Memory B cell (primary cell): ENCODE measurements at places on chromosomes 16 and 17.

DNA sequence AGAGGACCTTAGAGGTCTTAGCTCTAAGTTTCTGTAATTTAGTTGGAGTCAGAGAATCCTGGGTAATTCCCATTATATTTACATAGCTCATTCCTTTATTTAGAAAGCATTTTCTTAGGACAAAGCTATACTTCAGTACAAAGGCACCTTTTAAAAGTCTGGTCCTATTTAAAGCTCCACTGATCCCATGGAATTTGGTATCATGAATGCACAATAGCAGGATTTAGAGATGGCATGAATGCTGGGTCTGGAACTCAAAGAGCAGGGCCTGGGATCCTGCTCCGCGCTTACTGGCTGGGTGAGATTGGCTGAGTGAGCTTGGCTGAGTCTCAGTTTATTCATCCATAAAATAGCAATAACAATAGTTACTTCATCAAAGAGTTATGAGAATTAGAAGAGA is 4.8 kb downstream of the KRT23 start:
- H3K4me3 ChIP-seq = no peak overlapping the region
- H3K27ac ChIP-seq = no peak overlapping the region
- no peaks in the 10 kb centered on the region for H3K36me3 ChIP-seq
- no peak for DNase-seq
- no peaks in the 10 kb centered on the region for H3K4me1 ChIP-seq
- peaks cover 12% of the 10 kb centered on the region for H3K27me3 ChIP-seq

GRCh38 chr17:42509409-42509808 is 26.6 kb upstream of the NAGLU start:
- H3K4me3 ChIP-seq = no peak overlapping the region
- peaks cover 2% of the 10 kb centered on the region for H3K4me1 ChIP-seq
- H3K27ac ChIP-seq = no peak overlapping the region
- DNase-seq = no peak
- H3K27me3 ChIP-seq = no peaks in the 10 kb centered on the region
- H3K36me3 ChIP-seq = peaks cover 27% of the 10 kb centered on the region

DNA sequence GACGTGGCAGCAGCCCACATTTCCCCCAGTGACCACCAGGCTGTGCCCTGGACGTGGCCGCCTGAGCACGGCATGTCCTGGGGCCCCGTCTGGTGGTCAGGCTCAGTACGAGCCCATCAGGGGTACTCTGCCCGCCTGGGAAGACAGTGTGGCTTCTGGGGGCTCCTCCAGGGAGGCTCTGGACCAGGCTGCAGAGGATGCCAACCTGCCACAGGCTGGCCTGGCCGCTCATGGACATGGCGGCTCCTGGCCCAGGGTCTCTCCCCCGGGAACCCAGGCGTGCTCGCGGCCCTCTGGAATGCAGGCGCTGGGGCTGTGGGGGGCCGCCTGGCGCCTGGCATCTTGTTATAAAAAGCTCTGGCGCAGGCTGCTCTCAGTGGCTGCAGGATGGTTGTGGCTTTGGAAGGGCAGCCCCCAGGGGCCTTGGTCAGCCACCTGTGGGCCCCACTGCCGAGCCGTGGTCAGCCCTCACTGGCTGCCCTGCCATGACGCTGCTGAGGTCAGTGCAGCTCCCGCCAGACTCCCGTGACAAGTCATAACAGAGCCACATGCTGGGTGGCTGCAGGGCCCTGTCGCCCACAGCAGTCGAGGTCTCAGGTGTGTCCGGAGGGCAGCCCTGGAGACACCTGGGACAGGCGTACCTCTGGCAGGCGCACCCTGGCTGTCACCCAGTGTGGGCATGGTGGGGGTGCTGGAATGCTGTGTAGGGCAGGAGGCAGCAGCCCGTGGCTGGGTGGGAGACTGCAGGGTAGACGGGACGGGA is 15.0 kb downstream of the CENPX start:
- peaks cover 2% of the 10 kb centered on the region for H3K4me1 ChIP-seq
- no peak for DNase-seq
- H3K27ac ChIP-seq = no peak overlapping the region
- peaks cover 3% of the 10 kb centered on the region for H3K36me3 ChIP-seq

DNA sequence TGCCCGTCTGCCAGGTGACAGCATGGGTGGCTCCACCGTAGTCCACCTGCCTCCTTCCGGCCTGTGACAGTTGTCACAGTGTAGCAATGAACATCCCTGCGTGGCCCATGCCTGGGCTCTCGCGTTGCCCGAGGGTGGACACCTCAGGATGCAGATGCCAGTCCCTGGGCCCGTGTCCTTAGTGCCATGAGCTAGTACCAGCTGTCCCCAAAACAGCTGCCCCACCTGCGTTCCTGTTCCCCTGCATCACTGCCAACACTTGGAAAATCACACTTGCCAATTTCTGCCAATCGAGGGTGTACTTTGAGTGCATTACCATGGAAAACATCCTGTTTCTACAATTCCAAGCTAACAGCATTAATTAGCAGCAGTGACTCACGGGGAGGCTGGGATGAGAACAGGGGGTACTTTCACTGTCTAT is 9.0 kb upstream of the C16orf95 start:
- H3K27ac ChIP-seq = no peak overlapping the region
- DNase-seq = no peak
- H3K4me3 ChIP-seq = no peak overlapping the region
- no peaks in the 10 kb centered on the region for H3K27me3 ChIP-seq

DNA sequence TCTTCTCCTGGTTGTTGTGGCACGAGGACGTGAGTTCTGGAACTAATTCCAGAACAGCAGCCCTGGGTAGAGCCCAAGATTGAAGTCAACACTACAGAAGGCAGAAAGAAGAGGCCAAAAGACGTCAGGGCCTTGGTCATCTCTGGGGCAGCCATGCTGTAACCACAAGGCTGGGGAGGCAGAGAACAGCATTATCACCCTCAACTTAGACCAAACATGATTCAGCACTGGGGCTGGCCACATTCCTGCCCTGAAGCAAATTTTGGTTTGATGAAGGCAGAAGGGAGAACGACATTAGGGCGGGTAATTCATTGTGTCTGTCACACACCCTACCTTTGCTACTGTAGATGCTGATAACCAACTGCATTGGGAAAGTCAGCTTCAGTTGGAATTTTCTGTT is 9.7 kb upstream of the ALOX15B start:
- H3K27me3 ChIP-seq = peaks cover 30% of the 10 kb centered on the region
- H3K36me3 ChIP-seq = no peaks in the 10 kb centered on the region
- H3K4me3 ChIP-seq = no peak overlapping the region
- no peak overlapping the region for H3K27ac ChIP-seq
- DNase-seq = no peak

- no peaks in the 10 kb centered on the region for H3K36me3 ChIP-seq
- H3K27me3 ChIP-seq = peaks cover 8% of the 10 kb centered on the region
- peaks cover 7% of the 10 kb centered on the region for H3K4me1 ChIP-seq
- H3K4me3 ChIP-seq = no peak overlapping the region
Observed at GRCh38 chr17:4908301-4908700, 5.4 kb upstream of the CHRNE start.

DNA sequence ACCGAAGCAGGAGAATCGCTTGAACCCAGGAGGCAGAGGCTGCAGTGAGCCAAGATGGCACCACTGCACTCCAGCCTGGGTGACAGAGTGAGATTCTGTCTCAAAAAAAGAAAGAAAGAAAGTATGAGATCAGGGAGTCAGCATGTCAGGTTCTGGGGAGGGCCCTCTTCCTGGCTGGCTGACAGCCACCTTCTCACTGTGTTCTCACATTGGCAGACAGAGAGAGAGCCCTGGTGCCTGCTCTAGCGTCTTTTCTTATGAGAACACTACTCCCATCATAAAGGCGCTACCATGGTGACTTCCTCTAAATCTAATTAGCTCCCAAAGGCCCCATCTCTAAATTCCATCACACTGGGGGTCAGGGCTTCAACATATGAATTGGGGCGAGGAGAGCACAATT is 27.6 kb upstream of the RBBP6 start:
- H3K27me3 ChIP-seq = peaks cover 6% of the 10 kb centered on the region
- no peak overlapping the region for H3K4me3 ChIP-seq
- H3K27ac ChIP-seq = no peak overlapping the region
- H3K36me3 ChIP-seq = no peaks in the 10 kb centered on the region

DNA sequence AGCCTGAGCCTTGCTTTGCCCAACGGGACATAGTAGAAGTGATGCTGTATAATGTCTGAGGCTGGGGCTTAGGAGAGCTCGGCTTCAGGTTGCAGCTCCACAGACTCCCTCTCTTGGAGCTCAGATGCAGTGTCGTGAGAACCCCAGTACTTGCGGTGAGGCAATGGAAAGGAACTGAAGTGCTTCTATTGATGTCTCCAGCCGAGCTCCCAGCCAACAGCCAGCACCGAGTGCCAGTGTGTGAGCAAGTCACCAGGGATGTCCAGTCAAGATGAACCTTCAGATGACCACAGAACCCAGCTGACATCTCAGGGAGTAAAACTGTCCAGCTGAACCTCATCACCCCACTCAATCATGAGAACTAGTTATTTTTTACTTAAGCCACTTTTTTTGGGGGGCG is 268.1 kb downstream of the IRF8 start:
- H3K4me1 ChIP-seq = no peaks in the 10 kb centered on the region
- peaks cover 3% of the 10 kb centered on the region for H3K36me3 ChIP-seq
- H3K4me3 ChIP-seq = no peak overlapping the region
- no peak for DNase-seq
- no peak overlapping the region for H3K27ac ChIP-seq

GRCh38 chr17:28508211-28508724 is 2.1 kb downstream of the FOXN1 start:
- H3K4me3 ChIP-seq = no peak overlapping the region
- H3K27ac ChIP-seq = no peak overlapping the region
- H3K4me1 ChIP-seq = no peaks in the 10 kb centered on the region
- H3K36me3 ChIP-seq = no peaks in the 10 kb centered on the region
- H3K27me3 ChIP-seq = peaks cover 28% of the 10 kb centered on the region

GRCh38 chr17:47708864-47709541 is 15.0 kb downstream of the TBKBP1 start:
- no peak overlapping the region for H3K4me3 ChIP-seq
- H3K27ac ChIP-seq = no peak overlapping the region
- H3K36me3 ChIP-seq = peaks cover 6% of the 10 kb centered on the region
- H3K4me1 ChIP-seq = peaks cover 44% of the 10 kb centered on the region

- H3K27ac ChIP-seq = no peak overlapping the region
- DNase-seq = no peak
- H3K27me3 ChIP-seq = no peaks in the 10 kb centered on the region
- H3K4me3 ChIP-seq = no peak overlapping the region
Observed at GRCh38 chr16:72947379-72948237, 100.3 kb downstream of the ZFHX3 start.

DNA sequence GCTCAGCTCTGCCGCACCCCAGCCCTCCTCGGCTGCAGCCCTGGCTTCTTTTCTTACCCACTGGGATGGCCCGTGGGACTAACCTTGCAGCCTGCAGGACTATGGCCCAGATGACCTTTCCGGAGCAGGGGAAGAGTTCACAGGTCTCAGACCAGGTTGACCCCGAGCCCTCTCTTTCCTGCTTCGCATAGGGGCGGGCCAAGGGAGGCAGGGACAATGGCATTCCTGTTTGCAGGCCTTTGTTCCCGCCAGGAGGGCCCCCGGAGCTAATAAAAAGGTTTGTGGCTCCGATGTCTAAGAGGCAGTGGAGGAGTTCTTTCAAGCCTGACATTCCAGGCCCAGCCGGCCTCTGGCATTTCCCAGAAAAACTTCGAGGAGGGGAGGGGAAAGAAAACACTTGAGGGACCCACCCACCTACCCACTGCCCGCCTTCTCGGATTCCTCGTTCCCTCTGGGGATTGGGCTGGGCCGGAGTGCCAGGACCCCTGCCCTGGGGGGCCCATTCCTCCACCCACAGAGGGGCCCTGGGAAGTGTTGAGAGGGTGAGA is 5.8 kb upstream of the SOCS3 start:
- peaks cover 9% of the 10 kb centered on the region for H3K27me3 ChIP-seq
- no peak overlapping the region for H3K27ac ChIP-seq
- peaks cover 9% of the 10 kb centered on the region for H3K4me1 ChIP-seq
- H3K36me3 ChIP-seq = no peaks in the 10 kb centered on the region
- no peak for DNase-seq

DNA sequence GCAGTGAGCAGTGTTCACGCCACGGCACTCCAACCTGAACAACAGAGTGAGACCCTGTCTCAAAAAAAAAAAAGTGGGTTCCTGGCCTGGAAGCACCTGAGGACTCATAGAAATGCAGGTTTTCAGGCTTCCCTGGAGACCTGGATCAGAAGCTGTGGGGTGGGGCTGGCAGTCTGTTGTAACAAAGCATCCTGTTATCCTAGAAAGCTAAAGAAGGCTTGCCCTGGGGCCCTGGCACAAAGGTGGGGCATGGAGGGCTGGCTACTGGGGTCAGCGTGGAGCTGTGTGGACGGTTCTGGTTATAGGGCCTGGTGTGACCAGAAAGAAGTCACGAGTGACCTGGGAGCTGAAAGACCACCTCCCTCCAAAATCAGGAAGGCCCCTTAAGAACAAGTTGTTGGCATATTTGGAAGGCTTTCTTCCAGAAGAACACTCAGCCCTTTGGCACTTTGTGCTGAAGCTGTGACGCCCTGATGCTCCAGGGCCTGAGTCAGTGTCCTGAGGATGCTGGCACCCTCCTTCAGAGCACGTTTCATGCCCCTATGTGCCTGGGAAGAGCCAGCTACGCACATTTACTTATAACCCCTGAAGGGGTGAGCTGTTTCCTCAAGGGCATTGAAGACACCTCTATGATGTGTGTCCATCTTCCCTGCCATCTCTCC is 6.2 kb downstream of the CRISPLD2 start:
- peaks cover 28% of the 10 kb centered on the region for H3K27me3 ChIP-seq
- H3K4me1 ChIP-seq = no peaks in the 10 kb centered on the region
- peaks cover 2% of the 10 kb centered on the region for H3K36me3 ChIP-seq
- no peak overlapping the region for H3K27ac ChIP-seq

DNA sequence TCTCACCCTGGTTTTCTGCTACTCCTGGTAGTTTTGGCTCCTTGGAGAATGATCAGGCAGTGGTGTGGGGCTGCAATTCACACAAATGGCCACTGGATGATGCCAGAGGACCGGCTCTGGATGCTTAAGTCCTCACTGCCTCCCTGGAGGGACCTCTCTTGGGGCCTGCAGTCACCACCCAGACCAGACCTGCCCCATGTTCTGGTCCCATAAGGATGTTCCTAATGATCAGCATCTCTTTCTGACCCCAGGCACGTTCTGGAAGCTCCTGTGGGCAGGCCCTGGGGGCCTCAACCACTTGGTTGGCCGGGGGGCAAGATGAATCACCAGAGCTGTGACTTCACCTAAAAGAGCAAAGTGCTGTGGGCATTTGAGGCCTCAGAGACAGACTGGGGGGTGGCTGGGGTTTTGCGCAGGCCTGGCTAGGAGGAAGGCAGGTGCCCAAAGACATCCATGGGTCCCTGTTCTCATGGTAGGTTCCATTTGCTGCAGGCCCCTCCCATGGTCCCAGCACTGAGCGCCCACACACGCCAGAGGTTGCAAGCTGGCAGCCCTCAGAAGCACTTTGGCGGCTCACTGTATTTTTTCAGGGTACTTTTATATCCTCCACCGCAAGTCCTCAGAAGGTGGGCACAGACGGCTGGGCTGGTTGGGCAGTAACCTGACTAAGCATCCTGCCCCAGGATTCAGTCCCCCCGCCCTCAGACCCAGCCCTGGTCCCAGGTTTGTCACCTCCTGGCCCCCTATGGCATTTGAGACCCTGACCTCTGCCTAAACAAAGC is 53.2 kb downstream of the NT5M start:
- no peak overlapping the region for H3K4me3 ChIP-seq
- H3K4me1 ChIP-seq = no peaks in the 10 kb centered on the region
- peaks cover 7% of the 10 kb centered on the region for H3K27me3 ChIP-seq
- H3K27ac ChIP-seq = no peak overlapping the region
- DNase-seq = peak; percentile 56

- no peaks in the 10 kb centered on the region for H3K36me3 ChIP-seq
- no peak overlapping the region for H3K4me3 ChIP-seq
- peaks cover 10% of the 10 kb centered on the region for H3K27me3 ChIP-seq
- H3K4me1 ChIP-seq = peaks cover 6% of the 10 kb centered on the region
Observed at GRCh38 chr16:66651965-66652364, 44.6 kb downstream of the CMTM4 start.

- H3K27me3 ChIP-seq = no peaks in the 10 kb centered on the region
- no peak for DNase-seq
- H3K4me3 ChIP-seq = no peak overlapping the region
- peaks cover 25% of the 10 kb centered on the region for H3K36me3 ChIP-seq
- H3K4me1 ChIP-seq = peaks cover 32% of the 10 kb centered on the region
Observed at GRCh38 chr17:29273924-29274323, 20.0 kb downstream of the NUFIP2 start.
